Tibial artery (tissue), 4 donors: ENCODE measurements at places on chromosomes 1 and 21.

DNA sequence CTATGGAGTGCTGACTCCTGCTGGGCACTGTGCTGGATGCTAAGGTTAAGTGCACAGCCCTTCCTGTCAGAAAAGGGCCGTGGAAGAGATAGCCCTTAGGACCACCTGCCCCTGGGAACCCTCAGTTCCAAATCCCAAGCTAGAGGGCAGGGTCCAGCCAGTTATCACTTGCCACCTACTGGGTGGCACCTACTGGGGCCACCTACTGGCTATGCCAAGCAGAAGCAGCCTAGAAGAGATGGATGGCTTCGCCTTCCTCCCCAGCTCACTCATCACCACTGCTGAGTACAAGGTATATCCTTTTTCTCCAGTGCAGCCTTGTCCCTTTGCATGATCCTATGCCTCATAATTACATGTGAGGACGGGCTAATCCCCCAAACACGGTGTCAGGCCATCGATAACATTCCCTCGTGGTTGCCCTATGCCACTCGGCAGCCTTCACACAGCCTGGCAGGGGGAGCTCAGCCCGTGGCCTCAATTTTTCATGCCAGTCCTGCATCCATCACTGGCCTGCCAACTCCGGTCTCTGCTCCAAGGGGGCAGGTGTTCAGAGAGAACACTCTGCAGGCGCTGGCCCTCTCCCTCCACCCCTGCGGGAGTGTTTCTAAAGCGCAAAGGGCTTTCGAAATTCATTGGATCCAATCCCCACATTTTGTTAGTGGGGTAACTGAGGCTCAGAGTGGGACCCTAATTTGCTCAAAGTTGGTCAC lies 49.0 kb downstream of the SYT2 start:
- H3K4me3 ChIP-seq, result no peak overlapping the region
- DNase-seq, result no peak
- no peak overlapping the region for H3K27ac ChIP-seq

GRCh38 chr1:64913361-64914015 lies 52.9 kb downstream of the JAK1 start:
- no peak for DNase-seq
- H3K4me1 ChIP-seq, result peaks cover 62% of the 10 kb centered on the region
- H3K27ac ChIP-seq, result no peak overlapping the region
- no peak overlapping the region for H3K4me3 ChIP-seq
- no peaks in the 10 kb centered on the region for H3K36me3 ChIP-seq
- H3K27me3 ChIP-seq, result no peaks in the 10 kb centered on the region

- no peak overlapping the region for H3K27ac ChIP-seq
- DNase-seq, result no peak
- H3K4me1 ChIP-seq, result no peaks in the 10 kb centered on the region
- H3K27me3 ChIP-seq, result no peaks in the 10 kb centered on the region
- no peak overlapping the region for H3K4me3 ChIP-seq
- no peaks in the 10 kb centered on the region for H3K36me3 ChIP-seq
Measured at GRCh38 chr1:229973297-229973612, 93.8 kb upstream of the GALNT2 start.

- H3K36me3 ChIP-seq, result no peaks in the 10 kb centered on the region
- no peaks in the 10 kb centered on the region for H3K27me3 ChIP-seq
- no peak overlapping the region for H3K4me3 ChIP-seq
Measured at GRCh38 chr1:53145942-53146708, 3.7 kb upstream of the SLC1A7 start.

DNA sequence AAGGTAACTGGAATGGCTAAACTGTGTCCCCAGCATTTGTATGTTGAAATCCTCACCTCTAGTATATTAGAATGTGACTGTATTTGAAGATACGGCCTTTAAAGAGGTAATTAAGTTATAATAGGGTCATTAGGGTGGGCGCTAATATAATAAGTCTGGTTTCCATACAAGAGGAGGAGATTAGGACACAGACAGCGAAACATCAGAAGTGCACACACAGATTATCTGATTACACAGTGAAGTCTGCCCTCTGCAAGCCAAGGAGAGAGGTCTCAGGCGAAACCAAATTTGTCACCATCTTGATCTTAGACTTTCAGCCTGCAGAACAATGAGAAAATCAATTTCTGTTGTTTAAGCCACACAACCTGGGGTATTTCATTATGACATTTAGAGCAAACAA lies 2233.1 kb downstream of the MRPL39 start:
- no peaks in the 10 kb centered on the region for H3K27me3 ChIP-seq
- no peaks in the 10 kb centered on the region for H3K36me3 ChIP-seq
- no peak for DNase-seq
- no peaks in the 10 kb centered on the region for H3K4me1 ChIP-seq
- H3K27ac ChIP-seq, result no peak overlapping the region

GRCh38 chr1:183267646-183268431 lies 81.8 kb downstream of the LAMC2 start:
- H3K27me3 ChIP-seq, result no peaks in the 10 kb centered on the region
- no peaks in the 10 kb centered on the region for H3K36me3 ChIP-seq
- DNase-seq, result no peak
- peaks cover 7% of the 10 kb centered on the region for H3K4me1 ChIP-seq

GRCh38 chr21:17250778-17251241 lies 262.0 kb upstream of the CXADR start:
- DNase-seq, result no peak
- H3K36me3 ChIP-seq, result no peaks in the 10 kb centered on the region
- no peaks in the 10 kb centered on the region for H3K4me1 ChIP-seq
- no peak overlapping the region for H3K27ac ChIP-seq
- no peaks in the 10 kb centered on the region for H3K27me3 ChIP-seq
